ENCODE measurements at places on chromosomes 13 and 19.

DNA sequence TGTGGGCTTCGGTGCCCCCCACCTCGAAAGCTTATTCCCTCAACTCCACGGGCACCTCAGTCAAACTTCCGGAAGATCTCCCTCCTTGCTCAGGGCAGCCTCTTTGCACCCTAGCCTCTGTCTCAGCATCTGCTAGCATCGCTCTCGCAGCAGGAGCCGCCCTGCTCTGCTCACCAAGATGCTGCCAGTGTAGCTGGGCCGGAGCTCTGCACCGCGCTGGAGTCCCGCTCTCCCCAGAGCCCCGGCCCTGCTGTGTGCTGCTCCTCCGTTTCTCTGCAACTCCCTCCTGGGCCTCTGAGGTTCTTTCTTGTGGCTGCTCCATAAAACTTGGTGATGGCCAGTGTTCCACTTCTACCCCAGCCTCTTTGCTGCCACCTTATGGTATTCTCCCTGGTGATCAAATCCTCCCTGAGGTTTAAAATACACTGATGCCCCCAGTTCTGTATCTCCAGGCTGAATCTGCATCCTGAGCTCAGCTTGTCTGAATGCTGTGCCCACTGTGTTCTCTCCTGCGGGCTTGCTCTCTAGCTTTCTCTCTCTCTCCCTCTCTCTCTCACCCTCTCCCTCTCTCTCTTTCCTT, 198.0 kb downstream of the UQCRFS1 start:
- DNase-seq = no peak

DNA sequence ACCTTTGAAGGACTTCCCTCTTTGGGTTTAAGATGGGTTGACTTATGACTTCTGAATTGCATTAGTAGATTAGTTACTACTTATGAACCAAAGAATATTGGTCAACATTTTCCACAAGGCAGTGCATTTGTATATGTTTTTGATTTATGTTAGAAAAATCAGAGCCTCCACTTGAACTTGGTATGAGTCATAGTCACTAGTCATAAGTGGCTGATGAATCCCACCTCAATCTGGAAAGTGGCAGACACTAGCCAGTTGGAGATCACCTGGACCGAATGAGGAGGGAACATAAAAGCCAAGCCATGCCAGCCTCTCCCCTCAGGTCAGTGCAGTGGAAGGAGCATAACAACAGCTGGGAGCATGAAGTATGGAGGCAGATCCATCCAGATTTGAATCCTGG, 39.3 kb upstream of the SPART start:
- no peak for DNase-seq

DNA sequence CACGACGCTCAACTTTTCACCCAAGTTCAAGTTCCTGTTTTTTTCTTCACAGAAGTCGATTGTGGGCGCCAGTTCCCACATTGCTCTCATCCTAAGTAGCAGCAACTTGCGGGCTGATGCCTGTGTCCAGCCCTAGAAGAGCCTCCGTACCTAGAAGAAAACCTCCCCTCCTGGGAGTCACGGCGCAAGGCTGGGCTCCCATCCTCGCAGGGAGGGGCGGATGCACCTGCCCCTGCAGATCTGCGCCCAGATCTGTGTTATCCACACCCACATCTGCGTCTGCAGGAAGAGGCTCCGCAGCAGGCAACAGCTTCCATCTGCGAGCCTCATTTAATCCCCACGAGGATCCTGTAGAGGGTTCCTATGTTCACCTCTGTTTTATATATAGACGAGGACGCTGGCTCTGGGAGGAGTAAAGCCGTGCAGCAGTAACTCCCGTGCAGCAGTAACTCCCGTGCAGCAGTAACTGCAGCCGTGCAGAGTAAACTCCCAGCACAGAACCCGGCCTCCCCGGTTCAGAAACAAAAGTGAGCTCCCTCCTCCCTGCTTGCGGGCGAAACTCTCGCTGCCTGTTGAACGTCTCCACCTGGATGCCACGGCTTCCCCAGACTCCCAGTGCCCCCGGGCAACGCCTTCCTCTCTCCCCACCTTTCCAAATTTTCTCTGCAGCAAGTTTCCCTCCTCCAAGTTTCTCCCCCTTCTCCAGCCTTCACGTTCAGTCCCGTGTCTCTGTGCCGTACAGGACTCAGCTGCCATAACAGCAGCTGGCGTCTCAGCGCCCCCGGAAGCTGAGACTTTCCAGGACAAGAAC, 23.5 kb upstream of the LAIR1 start:
- DNase-seq = peak; percentile 6

- no peak for DNase-seq
These were observed 20.1 kb downstream of the PABPC3 start for GRCh38 chr13:25116044-25116443.

GRCh38 chr13:95480131-95480545, 72.4 kb upstream of the CLDN10 start:
- peak; percentile 97 for DNase-seq

DNA sequence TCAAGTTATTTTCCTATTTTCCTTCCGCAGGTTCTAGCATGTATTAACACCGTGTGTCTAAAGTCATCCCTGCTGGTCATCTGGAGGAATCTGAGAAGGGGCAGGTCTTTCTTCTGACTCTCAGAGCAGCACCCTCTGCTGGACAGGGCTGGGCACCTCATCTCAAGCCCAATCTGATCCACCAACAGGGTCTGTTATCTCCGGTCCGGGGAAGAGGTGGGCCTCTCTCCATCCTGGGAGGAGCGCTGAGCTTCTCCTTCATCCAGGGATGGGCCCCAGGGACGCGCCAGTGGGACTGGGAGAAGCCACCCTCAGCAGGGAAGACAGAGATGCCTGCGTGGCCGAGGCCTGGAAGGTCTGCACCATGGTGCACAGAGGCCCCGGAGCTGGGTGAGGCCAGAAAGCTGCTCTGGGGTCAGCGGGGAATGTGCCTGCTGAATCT, 26.0 kb upstream of the ZNF331 start:
- DNase-seq = peak; percentile 60

DNA sequence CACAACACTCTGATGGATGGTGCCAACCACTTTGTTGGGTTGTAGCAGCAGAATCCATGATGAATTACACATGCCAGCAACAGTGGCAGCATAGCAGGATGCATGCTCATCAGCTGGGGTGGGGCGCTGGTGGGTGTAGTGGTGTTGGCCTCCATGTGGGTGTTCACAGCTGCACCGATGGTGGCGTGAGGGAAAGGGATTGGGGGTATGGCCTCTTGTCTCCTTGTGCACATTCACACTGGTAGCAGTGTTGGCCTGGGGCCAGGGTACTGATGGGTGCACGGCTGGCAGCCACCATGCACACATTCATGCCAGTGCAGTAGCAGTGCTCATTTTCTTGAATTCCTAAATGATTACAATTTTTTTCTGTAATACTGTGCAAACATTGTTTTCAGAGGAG, 2748.8 kb upstream of the PCDH20 start:
- no peak for DNase-seq

- no peak for DNase-seq
These were observed 39.1 kb downstream of the GADD45B start for GRCh38 chr19:2514981-2515518.
